HT1080 (cell line): ENCODE measurements at places on chromosomes 11 and 22.

DNA sequence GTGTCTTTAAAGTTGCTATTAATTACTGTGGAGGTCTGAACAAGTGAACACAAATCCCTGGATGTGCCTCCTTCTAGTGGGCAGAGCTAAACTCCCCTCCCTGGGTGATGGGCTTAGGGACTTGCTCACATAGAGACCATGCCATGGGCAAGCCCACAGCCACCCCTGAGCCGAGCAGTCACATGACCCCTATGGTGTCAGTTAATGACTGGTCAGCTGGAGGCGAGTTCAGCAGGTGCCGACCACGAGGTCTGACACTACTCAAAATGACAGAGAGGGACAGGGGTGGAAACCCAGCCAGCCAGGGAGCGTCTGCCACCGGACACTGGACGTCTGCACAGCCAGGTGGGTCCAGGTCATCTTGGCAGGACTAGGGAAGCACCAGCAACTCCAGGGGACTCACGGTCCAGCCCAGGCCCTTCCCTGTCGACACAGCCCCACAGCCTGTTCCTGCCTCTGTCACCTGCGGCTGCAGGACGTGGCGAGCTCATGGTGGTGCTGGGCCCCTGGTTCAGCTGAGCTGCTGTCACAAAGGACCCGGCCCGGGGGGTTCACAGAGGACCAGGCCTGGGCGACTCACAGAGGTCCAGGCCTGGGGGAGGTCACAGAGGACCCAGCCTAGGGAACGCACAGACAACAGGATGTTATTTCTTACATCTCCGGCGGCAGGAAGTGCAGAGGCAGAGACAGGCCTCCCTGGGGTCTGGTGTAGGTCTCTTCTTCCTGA is 135.0 kb downstream of the BRD1 start:
- DNase-seq = no peak

- DNase-seq = no peak
These were observed 42.9 kb downstream of the AMPD3 start for GRCh38 chr11:10498022-10498400.

- DNase-seq = no peak
These were observed 5.9 kb downstream of the PTPRJ start for GRCh38 chr11:47986219-47986618.

GRCh38 chr22:46769191-46769675 is 6.8 kb downstream of the TBC1D22A start:
- DNase-seq = no peak

DNA sequence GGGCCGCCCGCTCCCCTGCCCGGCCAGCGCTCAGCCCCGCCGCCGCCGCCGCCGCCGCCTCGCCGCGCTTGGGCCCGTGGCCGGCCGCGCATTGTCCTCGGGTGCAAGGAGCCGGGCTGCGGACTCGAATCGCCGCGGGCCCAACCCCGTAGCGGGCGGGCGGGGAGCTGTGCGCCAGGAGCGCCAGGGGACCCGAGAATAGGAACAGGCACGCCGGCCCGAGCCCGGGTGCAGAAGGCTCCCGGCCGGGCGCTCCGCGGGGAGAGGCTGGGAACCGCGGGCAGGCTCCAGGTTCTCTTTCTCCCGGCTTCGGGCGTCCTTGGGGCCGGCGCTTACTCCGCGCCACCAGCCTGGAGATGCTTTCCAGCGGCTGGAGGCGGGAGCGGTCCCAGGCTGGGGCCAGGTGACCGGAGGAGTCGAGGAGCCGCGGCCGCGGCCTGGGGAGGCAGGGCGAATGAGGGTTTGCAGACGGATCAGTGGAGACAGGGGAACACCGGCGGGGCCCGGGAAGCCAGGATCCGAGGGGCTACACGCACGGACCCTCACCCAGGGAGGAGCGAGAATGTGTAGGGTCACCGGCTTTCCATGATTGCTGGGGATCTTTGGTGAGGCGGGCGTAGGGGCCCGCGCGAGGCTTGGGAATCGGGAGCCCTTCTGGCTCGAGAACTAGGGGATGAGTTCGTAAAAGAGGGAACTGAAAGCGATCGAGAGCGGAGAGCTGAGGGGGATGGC is 726 bp downstream of the PKNOX2 start:
- DNase-seq = no peak

GRCh38 chr11:27717801-27718229 is 17.6 kb upstream of the BDNF start:
- no peak for DNase-seq

GRCh38 chr11:43518408-43519160 is 159.9 kb downstream of the TTC17 start:
- peak; percentile 44 for DNase-seq

- no peak for DNase-seq
These were observed 21.1 kb upstream of the PARVB start for GRCh38 chr22:44002997-44003396.

- DNase-seq = no peak
These were observed 52.0 kb upstream of the ELF5 start for GRCh38 chr11:34565417-34566207.

GRCh38 chr11:12270215-12270797 is 107.1 kb upstream of the PARVA start:
- no peak for DNase-seq

GRCh38 chr11:96219981-96220623 is 122.9 kb downstream of the MAML2 start:
- peak; percentile 51 for DNase-seq

- peak; percentile 21 for DNase-seq
These were observed 2.7 kb downstream of the SPA17 start for GRCh38 chr11:124676386-124676785.

GRCh38 chr22:23098718-23099530 is 28.6 kb downstream of the GNAZ start:
- DNase-seq = no peak

- peak; percentile 48 for DNase-seq
These were observed 16.4 kb upstream of the GRAMD1B start for GRCh38 chr11:123413636-123414035.

GRCh38 chr11:23859087-23859486 is 637.8 kb upstream of the LUZP2 start:
- no peak for DNase-seq

DNA sequence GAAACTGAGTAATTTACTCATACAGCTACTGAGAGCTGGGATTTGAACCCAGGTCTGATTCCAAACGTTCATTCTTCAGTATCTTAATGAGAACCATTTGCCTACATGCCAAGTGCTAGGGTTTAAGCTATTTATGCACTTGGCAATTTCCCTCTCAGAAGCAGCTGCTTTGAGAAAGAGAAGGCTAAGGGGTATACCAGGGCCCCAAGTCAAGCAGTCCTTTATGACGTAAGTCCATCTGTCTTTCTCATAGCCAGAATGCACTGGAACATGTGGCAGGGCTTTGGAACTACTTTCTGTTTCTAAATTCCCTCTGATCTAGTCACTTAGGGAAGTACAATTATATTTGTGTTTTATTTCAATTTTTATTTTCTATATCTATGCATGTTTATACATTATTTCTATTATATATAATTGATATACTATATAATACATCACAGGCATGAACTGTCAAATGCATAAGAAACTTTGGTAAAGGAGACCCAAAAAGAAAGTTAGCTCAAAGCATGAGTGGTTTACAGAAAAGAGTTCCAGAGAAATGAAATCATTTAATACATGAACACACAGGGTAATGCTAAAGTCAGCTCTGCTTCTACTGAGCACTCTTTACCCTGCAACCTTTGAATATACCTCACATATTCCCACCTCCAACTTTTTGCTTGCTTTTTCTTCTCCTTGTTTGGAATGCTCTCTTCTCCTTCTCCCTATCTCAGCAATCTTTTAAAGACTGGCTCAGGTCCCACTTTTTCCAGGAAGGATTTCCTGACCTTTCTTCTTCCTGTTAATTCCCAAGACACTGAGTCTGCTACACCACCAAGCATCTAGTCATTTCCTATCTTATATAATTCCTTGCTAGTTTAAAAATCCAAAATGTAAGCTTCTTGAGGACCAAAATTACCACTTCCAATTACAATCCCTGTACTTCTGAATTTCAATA is 80.5 kb upstream of the GDPD4 start:
- DNase-seq = peak; percentile 65

- DNase-seq = no peak
These were observed 26.0 kb upstream of the FADD start for GRCh38 chr11:70176940-70177689.

DNA sequence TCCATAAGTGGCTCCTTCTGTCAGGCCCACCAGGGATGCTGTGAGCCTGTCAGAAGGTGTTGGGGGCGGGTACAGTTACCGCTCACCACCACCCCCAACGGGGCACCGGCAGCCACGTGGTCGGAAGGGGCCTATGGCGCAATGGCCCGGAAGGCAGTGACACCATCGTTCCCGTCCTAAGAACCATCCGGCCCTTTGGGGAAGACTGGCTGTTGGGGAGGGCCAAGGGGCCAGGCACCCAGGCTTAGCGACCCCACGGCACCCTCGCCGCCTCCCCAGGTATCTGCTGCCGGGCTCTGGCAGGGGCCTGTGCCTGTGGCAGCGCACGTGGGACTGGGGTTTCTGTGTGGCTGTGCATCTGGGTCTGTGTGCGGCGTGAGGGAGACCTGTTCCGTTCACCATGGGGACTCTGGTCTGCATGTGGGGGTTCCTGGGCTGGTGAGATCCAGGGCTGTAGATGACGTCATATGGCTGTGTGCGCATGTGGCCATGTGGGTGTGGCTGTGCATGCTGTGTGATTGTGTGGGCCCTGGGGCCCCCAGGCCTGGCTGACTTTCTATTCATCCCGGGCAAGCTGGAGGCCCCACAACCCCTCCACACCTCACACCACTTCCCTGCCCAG is 717 bp downstream of the OSM start:
- DNase-seq = no peak

DNA sequence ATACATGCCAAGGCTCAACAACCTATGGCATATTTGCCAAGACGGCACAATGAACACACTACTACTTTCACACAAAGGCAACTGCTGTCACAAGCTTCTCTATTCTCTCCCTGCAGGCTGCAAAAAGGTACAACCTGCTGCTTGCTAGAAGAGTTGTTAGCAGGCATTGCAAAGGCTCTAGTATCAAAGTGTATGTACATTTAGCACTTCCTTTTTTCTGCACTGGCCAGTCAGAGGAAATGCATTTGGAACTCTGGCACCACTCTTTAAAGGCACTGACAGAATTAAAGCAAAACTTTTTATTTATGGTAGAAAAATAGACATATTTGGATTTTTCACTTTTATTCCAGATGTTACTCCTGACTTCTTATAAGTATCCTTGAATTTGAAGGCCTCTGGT is 125.9 kb downstream of the CWF19L2 start:
- no peak for DNase-seq

DNA sequence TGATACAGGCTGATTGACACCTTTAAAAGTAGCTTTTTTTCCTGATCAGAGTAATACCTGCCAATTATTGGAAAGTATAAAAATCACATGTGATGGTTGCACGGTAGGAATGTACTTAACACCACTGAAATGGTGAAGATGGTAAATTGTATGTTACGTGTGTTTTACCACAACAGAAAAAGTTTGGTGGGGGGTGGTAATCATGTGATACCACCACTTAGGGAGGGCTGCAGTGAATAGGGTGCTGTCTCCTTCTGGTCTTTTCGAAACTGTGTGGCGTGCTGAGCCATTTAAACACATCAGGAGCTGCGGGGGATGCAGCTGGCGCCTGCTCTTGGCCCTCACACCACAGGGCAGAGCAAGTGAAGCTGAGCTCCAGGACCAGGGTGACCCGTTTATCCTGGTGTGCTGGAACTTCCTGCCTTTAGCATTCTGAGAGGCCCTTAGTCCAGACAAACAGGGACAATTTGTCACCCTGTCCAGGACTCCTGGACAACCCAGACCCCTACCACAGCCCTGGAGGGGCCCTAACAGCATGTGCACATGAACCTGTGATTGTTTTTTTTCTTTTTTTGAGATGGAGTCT is 2.6 kb downstream of the SYNGR1 start:
- DNase-seq = no peak

GRCh38 chr11:117295438-117296137 is 4.4 kb downstream of the BACE1-AS start:
- no peak for DNase-seq

DNA sequence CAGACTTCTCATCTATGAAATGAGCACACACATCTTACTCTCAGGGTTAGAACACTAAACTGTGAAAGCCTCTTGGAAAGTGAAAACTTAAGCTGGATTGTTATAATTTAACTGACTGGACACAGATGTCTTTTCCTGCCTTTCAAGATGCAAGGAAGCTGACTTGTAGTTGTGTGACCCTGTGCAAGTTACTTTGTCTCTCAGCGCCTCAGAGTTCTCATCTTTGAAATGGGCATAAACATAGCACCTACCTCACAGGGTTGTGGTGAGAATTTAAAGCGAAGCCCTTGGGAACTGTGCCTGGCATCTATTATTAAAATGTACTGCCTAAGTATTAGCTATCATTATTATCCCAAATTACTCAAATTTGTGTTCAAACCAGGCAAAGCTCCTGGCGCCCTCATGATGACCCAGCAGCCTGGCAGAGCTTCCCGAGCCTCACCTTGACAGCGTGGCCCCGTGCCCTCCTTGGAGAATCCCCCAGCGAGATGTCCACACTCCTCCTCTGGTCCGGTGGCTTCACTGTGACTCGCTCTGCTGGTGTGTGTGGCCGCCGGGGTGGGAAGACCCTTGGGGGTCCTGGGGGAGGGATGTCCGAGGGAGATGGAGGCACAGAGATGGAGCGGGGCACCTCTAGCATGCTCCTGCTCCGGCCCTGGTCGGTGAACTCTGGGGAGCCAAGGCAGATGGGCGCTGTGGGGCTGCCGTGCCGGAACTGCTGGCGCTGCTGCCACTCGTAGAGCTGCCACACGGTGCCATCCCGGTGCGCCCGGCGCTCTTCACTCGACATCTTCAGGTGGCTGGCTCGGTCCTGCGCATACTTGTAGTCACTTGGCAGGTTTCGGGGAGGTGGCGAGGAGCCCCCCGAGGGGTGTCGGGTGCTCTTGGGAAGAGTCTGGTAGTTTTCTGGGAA is 78.2 kb downstream of the C11orf58 start:
- no peak for DNase-seq

GRCh38 chr11:126080161-126080941 is 17.7 kb upstream of the CDON start:
- DNase-seq = no peak

DNA sequence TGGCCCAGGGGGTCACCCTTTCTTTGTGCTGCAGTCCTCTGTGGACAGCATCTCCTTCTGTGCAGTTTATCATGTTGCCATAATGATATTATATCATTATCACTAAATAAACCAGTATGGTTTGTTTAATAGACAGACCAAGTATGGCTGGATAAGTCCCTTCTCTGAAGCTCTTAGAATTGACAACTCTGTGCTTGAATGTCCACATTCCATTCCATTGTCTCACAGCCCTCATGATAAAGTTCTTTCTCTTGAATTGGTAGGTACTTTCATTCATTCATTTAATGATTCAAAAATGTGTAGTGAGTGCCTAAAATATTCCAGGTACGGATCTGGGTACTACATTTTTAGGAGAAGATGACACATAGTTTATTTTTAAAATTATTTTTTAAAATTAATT is 7.8 kb downstream of the RPS6KA4 start:
- DNase-seq = no peak
